ENCODE measurements at places on chromosomes 7 and 10. TPM values are rescaled to one million over a fixed set of nuclear protein-coding genes. Genes with fewer than 3 reads are reported as not detected.

The LRRN3 gene
- 5.7 TPM for polyA plus RNA-seq

DNA sequence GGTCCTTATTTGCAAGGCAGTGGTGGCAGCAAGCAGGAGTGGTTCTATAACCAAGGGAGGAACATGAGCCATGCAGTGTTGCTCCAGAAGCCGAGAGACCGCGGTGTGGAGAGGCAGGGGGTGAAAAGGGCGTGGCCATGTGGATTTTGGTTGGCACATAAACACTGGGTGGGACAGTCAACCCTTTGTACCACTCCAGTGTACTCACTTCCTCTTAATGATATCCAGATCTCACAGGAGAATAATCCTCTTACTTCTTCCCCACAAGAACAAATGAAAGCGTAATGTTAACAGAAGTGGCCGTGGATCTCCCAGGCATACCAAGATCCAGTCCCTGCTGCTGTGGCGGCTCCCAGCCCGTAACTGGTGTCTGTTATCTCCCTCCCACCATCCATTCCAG lies 42.4 kb downstream of the XRCC2 start:
- no peak for DNase-seq

DNA sequence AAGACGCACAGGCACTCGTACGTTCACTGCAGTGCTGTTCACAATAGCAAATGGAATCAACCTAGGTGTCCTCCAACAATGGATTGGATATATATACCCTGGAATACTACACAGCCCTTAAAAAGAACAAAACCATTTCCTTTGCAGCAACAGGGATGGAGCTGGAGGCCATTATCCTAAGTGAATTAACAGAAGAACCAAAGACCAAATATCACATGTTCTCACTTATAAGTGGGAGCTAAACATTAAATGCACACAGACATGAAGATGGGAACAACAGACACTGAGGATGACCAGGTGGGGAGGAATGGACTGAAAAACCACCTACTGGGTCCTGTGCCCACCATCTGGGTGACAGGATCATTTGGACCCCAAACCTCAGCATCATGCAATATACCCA lies 52.0 kb upstream of the EBF3 start:
- DNase-seq, result no peak

- no peak for DNase-seq
Observed at GRCh38 chr10:122647383-122647968, 52.2 kb downstream of the C10orf120 start.

DNA sequence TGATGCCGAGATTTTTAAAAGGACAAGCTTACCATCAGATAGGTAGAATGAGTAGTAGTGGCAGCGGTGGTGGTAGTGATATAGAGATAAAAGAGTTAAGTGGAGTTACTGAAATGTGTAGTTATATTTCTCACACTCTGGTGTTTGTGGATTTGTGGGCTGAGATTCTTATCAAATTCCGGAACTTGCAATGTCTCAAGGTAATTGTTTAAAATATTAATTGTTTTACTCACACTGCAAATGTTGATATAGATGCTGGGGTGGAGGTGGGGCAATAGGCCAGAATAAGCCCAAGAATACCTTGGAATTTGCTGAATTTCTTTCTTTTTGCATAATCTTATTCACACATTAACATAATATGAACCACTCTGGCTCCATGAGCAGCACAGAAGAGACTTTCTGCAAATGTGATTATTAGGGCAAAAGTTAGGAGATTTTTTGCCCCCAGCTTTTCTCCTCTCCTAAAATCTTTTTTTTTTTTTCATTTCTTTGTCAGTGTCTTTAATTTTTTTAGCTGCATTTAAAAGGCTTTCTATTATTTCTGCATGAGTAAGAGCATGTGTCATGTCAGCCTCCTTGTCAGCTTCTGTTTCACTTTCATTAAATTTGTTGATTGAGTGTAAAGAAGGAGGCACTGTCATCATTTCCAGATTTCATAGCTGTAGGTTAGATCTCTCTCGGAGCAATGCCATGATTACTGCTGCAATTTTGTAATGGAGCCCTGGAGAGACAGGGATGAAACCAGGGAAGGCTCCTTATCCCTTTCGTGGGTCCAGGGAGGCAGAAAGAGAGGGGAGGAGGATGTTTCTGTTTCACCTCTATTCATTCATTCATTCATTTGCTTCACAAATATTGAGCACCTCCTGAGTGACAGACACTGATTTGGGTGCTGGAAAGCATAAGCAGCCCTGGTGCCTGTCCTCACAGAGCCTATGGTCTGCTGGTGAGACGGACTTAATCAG lies 13.1 kb upstream of the SGMS1 start:
- no peak for DNase-seq

GRCh38 chr10:49279015-49279880 lies 19.7 kb upstream of the C10orf71 start:
- no peak for DNase-seq

GRCh38 chr7:149293338-149293737 lies 31.3 kb downstream of the ZNF783 start:
- DNase-seq, result no peak

- no peak for DNase-seq
Observed at GRCh38 chr10:7412237-7412927, 1.5 kb upstream of the SFMBT2 start.

- DNase-seq, result no peak
Observed at GRCh38 chr7:151168003-151168786, 701 bp upstream of the GBX1 start.

GRCh38 chr10:132114953-132115520 lies 49.3 kb downstream of the JAKMIP3 start:
- DNase-seq, result no peak

GRCh38 chr10:89475591-89475998 lies 59.8 kb downstream of the SLC16A12 start:
- DNase-seq, result no peak

The BTBD16 gene
- polyA plus RNA-seq, result 1.6 TPM

DNA sequence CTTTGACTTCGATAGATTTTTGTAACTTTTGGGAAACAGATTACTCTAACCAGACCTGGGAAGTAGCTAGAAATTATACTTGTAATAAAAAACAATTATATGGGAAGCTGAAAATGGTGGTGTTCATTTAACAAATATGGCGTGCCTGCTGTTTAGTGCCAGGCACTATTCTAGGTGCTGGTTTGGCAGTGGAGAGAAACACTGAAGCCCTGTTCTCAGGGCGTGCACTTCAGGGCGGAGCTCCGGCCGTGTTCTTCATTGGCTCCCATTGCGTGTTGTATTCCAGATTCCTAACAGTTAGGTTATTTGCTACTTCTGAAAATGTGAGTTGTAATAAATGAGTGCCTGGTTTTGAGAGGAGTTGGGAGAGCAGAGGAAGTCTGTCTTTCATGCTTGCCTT lies 38.6 kb downstream of the DNAJB6 start:
- DNase-seq, result no peak

DNA sequence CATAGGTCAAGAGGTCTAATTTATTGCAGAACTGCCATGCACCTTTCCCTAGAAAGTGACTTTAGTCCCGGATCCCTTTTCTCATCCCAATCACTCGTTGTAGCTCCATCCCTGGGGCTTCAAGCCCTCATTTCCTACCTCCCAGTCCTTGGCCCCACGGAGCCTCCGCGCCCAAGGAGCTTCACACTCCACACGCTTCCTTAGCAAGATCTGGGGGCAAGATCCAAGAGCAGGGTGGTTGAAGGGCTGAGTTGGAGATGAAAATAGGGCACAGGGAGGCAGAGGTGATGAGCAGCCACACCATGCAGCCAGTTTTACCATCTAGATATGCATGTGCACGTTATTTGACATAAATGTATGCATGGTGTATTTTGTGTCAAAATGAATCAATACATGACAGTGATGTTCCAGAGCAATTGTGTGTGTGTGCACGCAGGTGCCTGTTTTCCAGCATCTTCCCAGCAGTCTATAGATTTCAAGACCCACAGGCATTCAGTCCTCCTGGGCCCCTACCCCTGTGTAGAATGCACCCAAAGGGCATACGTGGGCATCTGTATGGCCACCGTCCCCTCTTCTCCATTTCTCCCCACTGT lies 6.0 kb upstream of the TRPV6 start:
- DNase-seq, result no peak

- no peak for DNase-seq
Observed at GRCh38 chr10:100315615-100316014, 14.4 kb downstream of the PKD2L1 start.

- DNase-seq, result no peak
Observed at GRCh38 chr7:139731802-139732470, 45.9 kb downstream of the HIPK2 start.

GRCh38 chr7:28957751-28958234 lies 337 bp downstream of the TRIL start:
- DNase-seq, result no peak

- no peak for DNase-seq
Observed at GRCh38 chr7:151600331-151600730, 80.6 kb upstream of the RHEB start.

DNA sequence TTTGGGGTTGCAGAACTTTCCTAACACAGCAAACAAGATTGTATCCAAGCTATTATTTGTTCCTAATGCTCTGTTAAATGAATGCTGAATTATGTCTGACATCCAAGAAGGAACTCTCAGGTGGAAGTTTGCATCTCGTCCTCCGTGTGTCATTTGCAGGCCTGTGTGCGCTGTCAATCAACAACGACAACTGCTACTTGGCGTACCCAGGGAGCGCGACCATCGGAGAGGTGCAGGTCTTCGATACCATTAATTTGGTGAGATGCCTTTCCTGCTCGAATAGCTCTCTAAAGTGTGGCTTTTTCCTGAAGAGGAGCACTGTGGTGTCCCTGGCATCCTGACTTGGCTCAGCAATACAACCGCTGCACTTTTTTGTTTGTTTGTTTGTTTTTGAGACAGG lies 26.9 kb downstream of the WIPI2 start:
- DNase-seq, result no peak

- no peak for DNase-seq
Observed at GRCh38 chr7:91852263-91852741, 28.2 kb downstream of the MTERF1 start.

The CPA5 gene
- polyA plus RNA-seq, result not detected

The GPR37 gene
- 1.4 TPM for polyA plus RNA-seq

The FGL2 gene
- 103 TPM for polyA plus RNA-seq

DNA sequence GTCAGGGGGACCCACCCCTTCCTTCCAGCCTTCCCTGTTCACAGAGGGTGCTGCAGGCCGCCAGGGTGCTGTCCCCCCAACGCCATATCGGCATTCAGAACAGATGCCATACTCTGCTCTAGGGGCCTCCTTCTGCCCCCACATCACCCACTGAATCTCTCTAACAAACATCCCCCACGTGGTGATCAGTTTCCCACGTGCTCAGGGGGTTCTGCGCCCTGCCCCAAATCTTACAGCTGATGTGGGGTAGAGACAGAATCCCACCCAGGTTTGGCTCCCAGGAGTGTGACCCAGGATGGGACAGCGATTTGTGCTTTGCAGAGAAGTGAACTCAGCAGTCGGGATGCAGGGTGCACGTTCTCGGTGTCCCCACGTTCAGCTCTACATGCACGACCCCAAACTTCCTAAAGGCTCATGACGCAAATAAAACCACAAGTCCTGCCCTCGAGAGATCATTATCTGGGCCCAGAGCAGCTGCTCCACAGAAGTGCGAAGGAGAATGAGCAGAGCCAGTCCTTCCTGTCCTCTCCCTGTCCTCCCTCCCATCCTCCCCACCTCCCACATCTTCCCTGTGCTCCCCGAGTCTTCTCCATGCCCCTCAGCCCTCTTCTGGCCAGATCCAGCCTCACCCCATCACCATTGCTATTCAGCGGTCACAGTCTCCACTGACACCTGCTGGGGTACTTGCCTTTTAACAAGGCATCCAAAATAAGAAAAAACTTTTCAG lies 423.4 kb downstream of the DNAJB6 start:
- DNase-seq, result no peak

- no peak for DNase-seq
Observed at GRCh38 chr7:85972504-85973141, 671.1 kb upstream of the GRM3 start.

DNA sequence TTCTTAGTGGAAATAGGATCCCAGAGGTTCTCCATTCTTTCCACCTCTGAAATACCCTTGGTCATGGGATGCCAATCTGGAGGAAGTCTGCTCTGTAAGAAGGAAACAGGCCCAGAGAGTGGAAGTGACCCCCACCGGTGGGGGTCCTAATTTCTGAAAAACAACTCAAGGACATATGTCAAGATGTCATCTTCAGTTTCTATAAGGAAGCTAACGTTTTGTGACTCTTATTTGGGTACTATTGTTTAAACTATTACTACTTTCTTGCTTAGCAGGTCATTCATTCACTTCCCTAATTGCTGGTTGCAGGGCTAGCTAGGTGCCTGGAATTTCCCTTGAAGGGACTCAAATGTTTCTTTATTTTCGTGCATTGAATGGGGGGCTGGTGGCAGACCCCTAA lies 1.9 kb upstream of the ZNF775 start:
- no peak for DNase-seq

The METTL2B gene
- 26.1 TPM for polyA plus RNA-seq

The ZNF727 gene
- not detected for polyA plus RNA-seq

DNA sequence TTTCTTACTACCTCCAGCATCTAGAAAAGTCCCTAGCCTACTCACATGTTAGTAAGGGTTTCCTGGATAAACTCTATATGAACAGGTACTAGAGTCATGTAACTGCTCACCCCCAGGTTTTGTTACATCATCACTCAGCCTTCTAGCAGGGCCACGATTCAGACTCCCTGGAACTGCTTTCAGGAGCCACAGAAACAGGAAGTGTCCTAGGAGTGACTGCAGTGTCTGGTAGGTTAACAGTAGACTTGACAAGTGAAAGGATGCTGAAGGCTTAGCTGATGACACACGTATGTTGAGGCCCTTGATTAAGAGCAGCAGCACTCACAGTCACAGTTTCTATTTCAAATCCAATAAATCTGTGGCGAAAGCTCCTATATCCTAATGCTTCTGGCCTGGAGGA lies 101.2 kb downstream of the DNMBP start:
- no peak for DNase-seq

The COMTD1 gene
- polyA plus RNA-seq, result 5.4 TPM

The PON1 gene
- polyA plus RNA-seq, result 0.34 TPM

GRCh38 chr10:19983880-19984565 lies 167.8 kb downstream of the PLXDC2 start:
- DNase-seq, result no peak

DNA sequence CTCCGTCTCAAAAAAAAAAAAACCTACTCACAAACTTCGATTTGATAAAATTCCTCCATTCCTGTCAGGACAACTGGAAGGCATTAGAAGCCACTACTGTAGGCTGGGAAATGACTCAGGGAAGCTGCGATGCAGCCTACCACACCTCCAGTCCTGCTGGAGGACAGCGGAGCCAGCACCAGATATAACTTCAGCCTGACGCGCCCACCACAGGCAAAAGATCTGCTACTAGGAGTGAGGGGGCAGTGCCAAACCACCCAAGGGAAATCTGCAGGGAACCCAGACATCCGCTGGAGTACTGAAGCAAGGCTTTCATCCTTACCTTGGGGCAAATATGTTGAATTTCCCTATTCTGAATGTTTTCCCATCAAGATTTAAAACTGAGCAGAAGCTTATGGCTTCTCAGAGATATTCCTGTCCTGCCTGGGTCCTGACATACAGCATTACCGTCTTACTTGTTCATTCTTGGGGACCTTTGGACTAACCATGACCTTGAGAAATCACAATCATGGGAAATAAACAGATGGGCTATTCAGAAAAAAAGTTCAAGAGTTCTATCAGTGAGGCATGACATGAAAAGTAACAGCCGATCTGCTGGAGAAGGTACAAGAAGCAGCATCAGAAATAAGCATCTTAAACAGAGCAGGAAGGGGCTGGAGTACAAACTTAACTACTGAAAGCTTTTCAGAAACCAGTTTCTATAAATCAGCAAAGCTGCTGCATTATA lies 20.4 kb downstream of the BCCIP start:
- no peak for DNase-seq
